ENCODE measurements at places on chromosomes 2 and 18. TPM values are rescaled to one million over a fixed set of nuclear protein-coding genes. Genes with fewer than 3 reads are reported as not detected.

SPR gene
- 140 TPM for total RNA-seq

HTR2B gene
- total RNA-seq: 0.08 TPM

OTX1 gene
- total RNA-seq: 4.7 TPM

ATP8B1 gene
- 7.9 TPM for total RNA-seq

FEZ2 gene
- 43.7 TPM for total RNA-seq

CDH19 gene
- total RNA-seq: 1.1 TPM

STPG4 gene
- total RNA-seq: not detected

SKOR2 gene
- total RNA-seq: not detected

TMEM17 gene
- 5.4 TPM for total RNA-seq

AMER3 gene
- not detected for total RNA-seq

CACNB4 gene
- total RNA-seq: 0.13 TPM

TMEM247 gene
- total RNA-seq: not detected

BOLL gene
- total RNA-seq: not detected

ANKRD53 gene
- 0.11 TPM for total RNA-seq

ADRA2B gene
- 0.05 TPM for total RNA-seq

HNRNPA3 gene
- total RNA-seq: 382 TPM

KYNU gene
- 361 TPM for total RNA-seq

DSG4 gene
- total RNA-seq: not detected

ADD2 gene
- total RNA-seq: 28.7 TPM

TUBA3D gene
- total RNA-seq: 0.43 TPM

ASXL3 gene
- not detected for total RNA-seq

HRH4 gene
- total RNA-seq: not detected

FAM110C gene
- 0.09 TPM for total RNA-seq

MC4R gene
- total RNA-seq: not detected

FNDC4 gene
- 5.3 TPM for total RNA-seq

RFX8 gene
- total RNA-seq: not detected

NDUFS1 gene
- total RNA-seq: 51.1 TPM

SLC16A14 gene
- 1.0 TPM for total RNA-seq

DSC3 gene
- 2.2 TPM for total RNA-seq

COL6A3 gene
- total RNA-seq: 0.07 TPM

C2orf74 gene
- total RNA-seq: 22.6 TPM

ENOSF1 gene
- total RNA-seq: 25.6 TPM

SH3RF3 gene
- 0.40 TPM for total RNA-seq

OXER1 gene
- total RNA-seq: not detected

CCDC85A gene
- total RNA-seq: 0.20 TPM

UBXN4 gene
- 47.0 TPM for total RNA-seq

FRZB gene
- total RNA-seq: not detected

ACMSD gene
- not detected for total RNA-seq

RETREG2 gene
- 88.8 TPM for total RNA-seq

BZW1 gene
- total RNA-seq: 333 TPM

All from A549 treated with CORT108297 at 1 μM for 4 hours (cell line).